ENCODE measurements at places on chromosomes 2 and 18. TPM values are rescaled to one million over a fixed set of nuclear protein-coding genes. Genes with fewer than 3 reads are reported as not detected.

- DNase-seq, result no peak
Observed at GRCh38 chr2:154603682-154604081, 94.8 kb upstream of the KCNJ3 start.

DNA sequence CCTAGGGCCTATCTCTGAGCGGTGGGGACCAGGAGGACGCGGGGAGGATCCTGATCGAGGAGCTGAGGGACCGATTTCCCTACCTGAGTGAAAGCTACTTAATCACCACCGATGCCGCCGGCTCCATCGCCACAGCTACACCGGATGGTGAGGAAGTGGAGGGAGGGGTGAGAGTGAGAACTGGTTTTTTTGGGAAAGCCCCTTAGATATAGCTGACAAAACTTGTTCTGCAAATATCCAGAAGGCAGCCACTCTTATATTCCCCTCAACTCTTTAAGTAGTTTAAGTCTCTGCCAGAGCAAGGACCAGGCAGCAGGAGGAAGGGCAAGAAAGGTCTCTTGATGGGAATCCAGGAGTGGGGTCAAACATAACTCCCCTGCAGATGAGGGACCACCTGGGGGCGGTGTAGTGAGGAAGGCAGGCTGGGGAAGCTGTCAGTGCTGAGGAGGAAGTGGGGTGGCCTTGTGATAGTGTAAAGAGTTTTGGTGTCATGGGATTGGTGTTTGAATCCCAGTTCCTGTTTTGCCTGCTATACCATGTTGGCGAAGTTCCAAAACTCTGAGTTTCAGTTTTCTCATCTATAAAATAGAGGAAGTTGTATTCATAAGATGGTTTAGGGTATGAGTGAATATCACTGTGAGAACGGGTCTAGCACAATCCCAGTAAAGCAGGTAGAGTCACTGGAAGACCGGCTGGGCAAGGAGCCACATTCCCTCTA, 3.4 kb downstream of the NAGK start:
- peak; percentile 66 for DNase-seq

DNA sequence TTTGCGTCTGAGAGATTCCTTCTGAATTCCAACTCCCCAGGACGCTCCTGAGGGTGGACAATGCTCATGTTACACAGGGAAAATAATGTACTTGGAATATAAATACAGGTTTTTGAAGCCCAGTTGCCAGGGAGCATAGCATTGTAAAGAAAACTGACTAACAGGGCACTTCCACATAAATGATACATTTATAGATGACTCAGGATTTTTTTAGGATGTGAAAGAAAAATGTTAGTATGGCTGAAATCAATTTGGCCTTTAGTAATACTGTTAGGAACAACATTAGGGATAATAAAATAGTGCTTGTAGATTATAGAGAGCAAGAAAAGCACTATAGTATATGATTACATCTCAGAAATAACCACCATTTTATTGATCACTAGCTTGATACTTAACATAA, 23.6 kb downstream of the ZNF397 start:
- DNase-seq, result no peak

GRCh38 chr2:227347117-227347516, 22.1 kb downstream of the MFF start:
- no peak for DNase-seq

Gene C1QL2
- total RNA-seq, result not detected

Gene NRP2
- total RNA-seq, result 165 TPM

Gene RTTN
- total RNA-seq, result 23.9 TPM
